Activated CD8-positive, alpha-beta T cell treated with anti-CD3 and anti-CD28 coated beads for 36 hours (primary cell): ENCODE measurements at places on chromosomes 2 and 18. TPM values are rescaled to one million over a fixed set of nuclear protein-coding genes. Genes with fewer than 3 reads are reported as not detected.

GRCh38 chr2:98025481-98026037, 29.8 kb upstream of the TMEM131 start:
- DNase-seq, result no peak

GRCh38 chr18:48333563-48333962, 75.6 kb downstream of the ZBTB7C start:
- no peak for DNase-seq

- DNase-seq, result no peak
Observed at GRCh38 chr2:238599549-238600505, 173.1 kb downstream of the ASB1 start.

DNA sequence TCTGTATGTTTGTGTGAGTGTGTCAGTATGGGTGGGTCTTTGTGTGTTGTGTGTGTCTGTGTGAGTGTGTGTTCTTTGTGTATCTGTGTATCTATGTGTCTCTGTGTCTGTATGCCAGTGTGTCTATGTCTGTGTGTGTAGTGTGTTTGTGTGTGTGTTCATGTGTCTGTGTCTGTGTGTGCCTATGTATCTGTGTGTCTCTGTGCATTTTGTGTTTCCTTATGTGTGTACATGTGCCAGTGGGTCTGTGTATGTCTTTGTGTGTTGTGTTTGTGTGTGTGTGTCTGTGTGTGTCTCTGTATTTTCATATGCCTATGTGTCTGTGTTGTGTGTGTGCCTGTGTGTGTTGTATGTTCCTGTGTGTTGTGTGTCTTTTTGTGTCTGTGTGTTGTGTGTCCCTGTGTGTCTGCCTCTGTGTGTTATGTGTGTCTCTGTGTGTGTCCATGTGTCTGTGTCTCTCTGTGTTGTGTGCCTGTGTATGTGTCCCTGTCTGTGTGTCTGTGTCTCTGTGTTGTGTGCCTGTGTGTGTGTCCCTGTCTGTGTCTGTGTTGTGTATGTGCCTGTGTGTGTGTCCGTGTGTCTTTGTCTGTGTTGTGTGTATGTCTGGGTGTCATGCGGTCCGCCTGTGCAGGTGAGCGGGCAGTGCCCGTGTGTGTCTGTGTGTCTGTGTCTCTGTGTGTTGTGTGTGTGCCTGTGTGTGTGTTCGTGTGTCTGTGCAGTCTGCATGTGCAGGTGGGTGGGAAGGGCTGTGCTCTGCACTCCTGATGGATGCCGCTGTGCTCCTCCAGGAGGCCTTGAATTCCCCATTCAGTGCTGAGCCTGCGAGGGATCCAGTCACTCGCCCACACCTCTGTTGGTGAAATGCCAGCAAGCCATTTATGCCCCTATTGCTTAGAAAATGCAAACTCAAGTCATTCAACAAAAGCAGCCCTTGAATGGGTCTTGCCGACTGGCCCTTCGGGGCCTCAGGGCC, 37.4 kb downstream of the KLHL29 start:
- DNase-seq, result no peak

GRCh38 chr2:217301142-217301925, 441.5 kb upstream of the TNP1 start:
- no peak for DNase-seq

DNA sequence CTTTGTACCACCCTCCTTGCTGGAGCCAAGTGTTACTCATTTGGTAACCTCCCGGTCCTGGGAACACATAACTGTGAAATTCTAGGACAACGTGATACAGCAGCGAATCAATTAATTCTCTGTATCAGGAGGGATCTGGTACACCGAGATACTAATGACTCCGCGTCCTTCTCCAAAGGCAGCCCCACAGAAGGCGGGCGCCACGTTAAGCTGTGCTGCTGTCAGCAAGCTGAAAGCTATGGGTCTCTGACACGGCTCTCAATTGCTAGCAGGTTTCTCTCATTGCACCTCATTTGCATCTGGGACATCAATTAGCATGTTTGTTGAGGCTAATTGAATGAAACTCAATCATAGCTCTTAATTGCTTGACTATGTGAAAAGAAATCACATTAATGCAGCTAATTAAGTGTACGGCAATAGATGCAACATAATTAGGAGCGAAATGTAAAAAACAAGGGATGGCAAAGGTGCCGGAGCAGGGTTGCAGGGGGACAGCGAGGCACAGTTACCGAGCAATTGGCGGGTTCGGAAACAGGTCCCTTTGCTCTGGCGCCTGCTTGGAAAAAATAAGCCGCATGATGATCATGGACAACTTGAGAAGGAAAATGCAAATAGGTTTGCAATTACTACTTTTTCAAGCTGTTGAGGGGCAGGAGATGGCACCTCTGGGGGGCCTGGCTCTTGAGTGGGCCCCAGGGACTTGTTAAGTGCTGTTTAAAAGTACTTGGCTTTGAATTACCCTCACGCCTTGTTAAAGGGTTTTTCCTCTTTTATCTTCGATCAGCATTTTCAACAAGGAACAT, 264.2 kb downstream of the GBX2 start:
- DNase-seq, result no peak

- no peak for DNase-seq
Observed at GRCh38 chr2:85175369-85176299, 42.4 kb downstream of the TCF7L1 start.

DNA sequence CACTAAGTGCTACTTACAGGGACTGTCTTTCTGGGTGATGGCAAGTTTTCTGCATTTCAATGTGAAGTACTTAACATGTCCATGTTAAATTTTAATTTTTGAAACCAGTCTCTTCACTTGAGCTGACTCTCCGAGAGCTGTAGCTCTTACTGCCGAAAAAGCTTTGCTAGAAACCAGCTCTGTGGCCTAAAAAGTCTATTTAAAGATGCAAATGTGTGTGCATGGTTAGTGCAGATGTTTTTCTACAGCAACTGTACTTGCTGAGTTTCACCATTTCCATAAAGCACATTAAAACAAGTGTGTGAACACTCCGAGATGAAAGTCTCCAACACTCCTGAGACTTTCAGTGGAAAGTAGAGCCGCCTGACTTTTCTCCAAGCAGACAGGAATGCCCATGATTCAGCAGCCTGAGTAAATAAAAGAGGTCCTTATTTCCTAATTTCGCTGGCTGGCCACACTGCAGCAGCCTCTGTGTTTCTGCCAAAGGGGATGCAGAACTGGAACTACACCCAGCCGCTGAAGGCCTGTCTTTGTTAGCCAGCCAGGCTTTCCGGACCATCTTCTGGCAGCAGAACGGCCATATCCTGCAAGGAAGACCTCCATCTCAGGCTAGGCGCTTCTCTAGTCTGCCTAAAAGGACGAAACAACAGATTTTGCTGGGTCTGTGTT, 121.2 kb downstream of the ZNF521 start:
- DNase-seq, result no peak

DNA sequence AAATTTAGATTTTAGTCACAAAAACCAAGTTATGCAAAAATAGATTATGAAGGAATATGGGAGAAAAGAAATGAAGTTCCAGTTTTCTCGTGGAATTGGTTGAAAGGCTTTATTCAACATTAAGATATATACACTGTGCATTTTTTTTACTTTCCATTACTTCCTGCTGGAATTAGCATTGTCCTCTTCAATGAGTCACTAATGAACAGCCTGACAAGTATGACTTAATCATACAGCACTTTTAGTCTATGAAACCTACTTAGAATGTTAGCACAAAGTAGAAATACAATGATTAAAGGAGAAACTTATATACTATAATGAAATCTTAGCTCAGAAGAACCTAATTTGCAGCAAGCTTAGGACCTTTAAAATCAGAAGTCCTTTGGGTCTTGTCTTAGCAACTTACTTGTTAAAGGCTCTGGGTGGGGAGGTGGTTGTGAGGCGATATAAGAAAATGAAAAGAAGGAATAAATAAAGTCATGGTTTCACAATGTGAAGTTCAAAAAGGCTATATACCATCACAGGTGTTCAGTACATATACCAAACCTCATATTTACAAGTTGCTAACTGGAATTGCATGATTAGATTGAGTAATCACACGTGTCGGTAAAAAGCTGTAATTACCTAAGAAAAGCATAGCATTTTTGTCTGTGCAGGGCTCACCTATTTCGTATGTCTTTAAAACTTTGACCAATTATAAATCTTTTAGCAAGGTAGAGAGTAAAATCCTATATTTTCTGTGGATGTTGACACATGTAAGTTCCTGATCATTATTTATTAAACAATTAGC, 236.8 kb downstream of the CAMKMT start:
- no peak for DNase-seq

The BARD1 gene
- 28.1 TPM for total RNA-seq

The KLHL30 gene
- total RNA-seq, result not detected

The SNED1 gene
- 1.4 TPM for total RNA-seq

The UGT1A3 gene
- total RNA-seq, result not detected

The CKAP2L gene
- 30.5 TPM for total RNA-seq
